ENCODE measurements at places on chromosomes 13 and 19. TPM values are rescaled to one million over a fixed set of nuclear protein-coding genes. Genes with fewer than 3 reads are reported as not detected.
A peak's percentile ranks its signal among the peaks of the same experiment; 100 is the strongest.

RANBP3 gene
- 98.1 TPM for total RNA-seq

DNA sequence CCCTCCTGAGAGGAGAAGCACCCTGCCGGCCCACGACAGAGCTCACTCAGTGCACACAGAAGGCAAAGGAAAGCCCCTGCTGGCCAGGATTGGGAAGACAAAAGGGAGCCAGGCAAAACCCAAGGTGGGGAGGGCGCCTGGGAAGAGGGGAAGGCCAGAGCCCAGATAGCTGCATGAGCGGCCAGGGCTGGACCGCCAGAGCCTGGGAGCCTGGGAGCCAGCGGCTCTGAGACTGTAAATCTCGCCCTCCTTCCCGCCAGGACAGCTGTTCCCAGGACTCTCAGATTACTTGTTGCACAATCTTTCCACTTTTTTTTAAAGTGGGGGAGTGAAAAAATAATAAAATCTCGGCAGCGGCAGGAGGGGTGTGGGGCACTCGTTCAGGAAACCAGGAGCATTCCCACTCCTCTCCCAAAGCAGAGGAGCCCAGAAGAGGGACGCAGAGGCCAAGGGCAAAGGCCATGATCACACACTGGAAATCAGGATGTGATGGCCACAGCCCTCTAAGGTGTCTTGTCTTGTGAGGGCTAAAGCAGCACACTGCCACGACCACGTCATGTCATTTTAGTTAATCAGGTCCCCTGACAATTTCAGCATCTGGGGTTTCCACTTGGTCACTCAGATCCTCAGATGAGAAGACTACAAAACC is 19.6 kb upstream of the EPHX3 start:
- DNase-seq, result peak; percentile 93

DNA sequence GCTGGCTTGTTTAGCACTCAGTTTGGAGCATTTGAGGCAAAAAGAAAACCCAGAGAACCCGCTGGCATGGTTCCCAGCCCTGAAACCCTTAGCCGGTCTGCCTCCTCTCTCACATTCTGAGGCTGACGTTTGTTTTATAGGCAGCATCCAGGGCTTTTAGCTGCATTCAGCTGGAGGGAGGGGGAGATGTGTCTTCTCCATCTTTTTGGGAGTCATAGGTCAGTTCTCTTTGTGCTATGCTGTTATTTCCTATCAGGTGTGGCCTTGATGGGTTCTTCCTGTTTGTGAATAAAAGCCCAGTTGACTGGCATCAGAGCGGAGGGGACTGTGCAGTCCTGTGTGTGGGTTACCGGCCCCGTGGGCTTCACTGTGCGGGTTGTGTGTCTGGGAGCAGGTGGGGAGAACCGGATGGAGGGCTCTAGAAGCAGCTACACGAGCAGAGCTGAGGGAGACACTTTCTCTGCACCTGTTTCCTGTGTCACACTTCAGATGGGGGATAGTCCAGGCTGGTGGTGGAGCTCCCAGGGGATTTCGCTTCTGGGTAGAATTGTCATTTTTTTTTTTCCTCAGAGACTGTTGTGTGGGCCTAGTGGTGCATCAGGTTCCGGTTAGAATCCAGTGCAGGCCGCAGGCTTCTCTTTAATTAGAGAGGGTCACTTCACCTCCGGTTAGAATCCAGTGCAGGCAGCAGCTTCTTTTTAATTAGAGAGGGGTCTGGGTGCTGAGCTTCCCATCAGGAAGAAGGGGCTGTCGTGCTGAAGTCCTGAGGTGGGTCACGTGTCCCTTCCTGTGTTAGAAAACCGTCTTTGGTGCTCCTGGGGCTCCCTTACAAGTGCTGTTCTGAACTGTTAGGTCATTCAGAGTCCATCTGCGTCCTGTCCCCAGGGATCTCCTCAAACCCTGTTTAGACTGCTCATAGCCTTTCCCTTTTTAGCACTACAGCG is 69.6 kb downstream of the ARHGEF7 start:
- DNase-seq, result no peak

- DNase-seq, result no peak
Observed at GRCh38 chr13:23561261-23561660, 9.0 kb upstream of the TNFRSF19 start.

- no peak for DNase-seq
Observed at GRCh38 chr19:1164684-1165531, 9.2 kb downstream of the SBNO2 start.

GRCh38 chr19:20661150-20661819 is at the start of gene ZNF626:
Gene ZNF626 (minus strand): TSS chr19:20661571. CDS start chr19:20661446, 125 bp downstream.
- DNase-seq, result peak; percentile 98

Data from uterus (tissue), 4 donors.